ENCODE measurements at places on chromosomes 7 and 10.

GRCh38 chr10:47323636-47324296 lies 1.5 kb downstream of the GDF2 start:
- no peak for DNase-seq

- no peak for DNase-seq
These were observed 242.0 kb downstream of the BICC1 start for GRCh38 chr10:58754469-58755339.

DNA sequence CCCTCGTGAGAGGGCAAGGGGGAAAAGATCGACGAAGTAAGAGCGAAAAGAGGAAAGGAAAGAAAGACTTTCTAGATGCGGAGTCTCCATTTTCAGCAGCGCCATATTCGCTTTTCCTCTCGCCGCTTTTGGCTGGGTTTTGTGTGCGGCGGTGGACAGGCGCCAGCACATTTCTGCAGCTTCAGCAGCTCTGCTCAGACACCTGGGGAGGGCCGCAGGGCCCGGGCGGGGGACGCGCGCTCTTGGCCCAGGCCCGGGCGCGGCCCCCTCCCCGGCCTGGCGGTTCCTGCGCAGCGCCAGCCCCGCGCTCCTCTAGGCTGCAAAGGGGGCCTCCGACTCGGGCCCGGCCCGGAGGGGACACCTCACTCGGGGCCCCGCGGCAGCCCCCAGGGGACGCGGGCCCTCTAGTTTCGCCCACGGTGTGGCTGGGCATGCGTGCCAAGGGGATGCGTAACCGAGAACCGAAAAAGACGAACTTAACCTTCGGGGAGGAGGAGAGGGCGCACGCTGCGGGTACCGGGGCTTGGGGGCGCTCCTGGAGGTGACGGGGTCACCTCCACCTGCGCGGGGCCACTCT lies 34.5 kb upstream of the EBLN1 start:
- no peak for DNase-seq

DNA sequence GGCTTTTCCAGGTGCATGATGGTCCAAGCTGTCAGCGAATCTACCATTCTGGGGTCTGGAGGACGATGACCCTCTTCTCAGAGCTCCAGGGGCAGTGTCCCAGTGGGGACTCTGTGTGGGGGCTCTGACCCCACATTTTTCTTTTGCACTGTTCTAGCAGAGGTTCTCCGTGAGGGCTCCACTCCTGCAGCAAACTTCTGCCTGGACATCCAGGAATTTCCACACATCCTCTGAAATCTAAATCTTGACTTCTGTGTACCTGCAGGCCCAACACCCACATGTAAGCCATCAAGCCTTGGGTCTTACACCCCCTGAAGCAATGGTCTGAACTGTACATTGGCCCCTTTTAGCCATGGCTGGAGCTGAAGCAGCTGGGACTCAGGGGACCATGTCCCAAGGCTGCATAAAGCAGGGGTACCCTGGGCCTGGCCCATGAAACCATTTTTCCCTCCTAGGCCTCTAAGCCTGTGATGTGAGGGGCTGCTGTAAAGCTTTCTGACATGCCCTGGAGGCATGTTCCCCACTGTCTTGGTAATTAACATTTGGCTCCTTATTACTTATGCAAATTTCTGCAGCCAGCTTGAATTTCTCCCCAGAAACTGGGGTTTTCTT lies 86.9 kb downstream of the ZNF783 start:
- DNase-seq: no peak

- no peak for DNase-seq
These were observed 346.5 kb downstream of the GRID1 start for GRCh38 chr10:86020134-86020533.

GRCh38 chr10:306675-307185 lies 171.5 kb downstream of the ZMYND11 start:
- no peak for DNase-seq

- DNase-seq: no peak
These were observed 649.1 kb downstream of the INHBA start for GRCh38 chr7:41053820-41054219.

DNA sequence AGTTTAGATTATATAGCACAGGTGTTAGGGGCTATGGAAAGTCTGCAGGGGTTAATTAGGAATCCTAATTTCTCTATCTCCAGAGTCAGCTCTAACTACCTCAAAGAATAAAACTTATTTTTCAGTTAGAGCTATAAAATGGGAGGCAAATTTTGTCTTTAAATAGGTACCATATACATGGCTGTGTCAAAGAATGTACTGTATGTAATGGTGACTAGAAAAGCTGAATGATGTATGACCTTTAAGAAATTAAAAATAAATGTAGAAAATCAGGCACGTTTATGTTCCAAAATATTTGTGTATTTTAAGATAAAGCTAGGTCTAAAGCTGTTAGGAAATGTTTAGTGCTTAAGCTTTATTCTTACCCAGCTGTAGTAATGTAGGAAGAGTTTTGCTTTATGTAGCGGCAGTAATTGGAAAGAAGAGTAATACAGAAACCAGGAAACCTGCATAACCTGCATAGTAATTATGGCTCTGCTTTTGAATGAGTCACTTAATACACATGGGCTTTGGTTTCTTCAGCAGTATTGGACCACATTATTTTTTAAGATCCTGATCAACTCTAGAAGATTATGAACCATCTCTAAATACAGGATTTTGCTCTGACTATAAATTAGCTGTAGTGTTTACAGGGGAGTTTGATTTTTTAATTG lies 85.0 kb downstream of the KMT2E start:
- peak; percentile 22 for DNase-seq

DNA sequence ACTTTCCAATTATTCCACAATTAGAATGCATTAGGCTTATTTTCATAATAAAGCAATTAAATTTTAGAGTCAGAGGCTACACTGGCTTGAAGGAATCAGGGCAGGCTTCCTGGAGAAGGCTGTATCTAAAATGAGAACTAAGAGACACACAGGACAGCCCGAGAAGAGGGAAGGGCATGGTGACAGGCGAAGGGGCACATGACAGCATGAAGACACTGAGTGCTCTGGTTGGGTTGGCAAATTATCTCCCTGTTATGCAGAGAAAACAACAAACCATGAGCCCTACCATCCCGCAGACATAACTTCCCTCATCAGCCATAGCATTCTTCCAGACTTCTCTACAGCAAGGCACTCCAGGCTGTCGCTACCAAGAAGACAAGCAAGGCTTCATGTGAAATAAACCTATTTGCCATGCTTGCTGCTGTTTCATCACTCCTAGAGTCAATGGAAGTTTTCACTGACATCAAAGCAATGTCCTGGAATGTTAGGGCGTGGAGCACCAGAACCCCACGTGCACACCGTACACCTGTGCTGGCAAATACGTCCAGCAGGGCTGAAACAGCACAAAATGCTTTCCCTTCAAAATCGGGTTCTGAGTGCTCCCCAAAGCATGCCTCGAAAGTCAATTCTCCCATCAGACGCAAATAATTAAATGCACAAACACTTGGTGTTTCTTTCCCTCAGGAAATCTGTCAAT lies 21.3 kb downstream of the VOPP1 start:
- DNase-seq: no peak

DNA sequence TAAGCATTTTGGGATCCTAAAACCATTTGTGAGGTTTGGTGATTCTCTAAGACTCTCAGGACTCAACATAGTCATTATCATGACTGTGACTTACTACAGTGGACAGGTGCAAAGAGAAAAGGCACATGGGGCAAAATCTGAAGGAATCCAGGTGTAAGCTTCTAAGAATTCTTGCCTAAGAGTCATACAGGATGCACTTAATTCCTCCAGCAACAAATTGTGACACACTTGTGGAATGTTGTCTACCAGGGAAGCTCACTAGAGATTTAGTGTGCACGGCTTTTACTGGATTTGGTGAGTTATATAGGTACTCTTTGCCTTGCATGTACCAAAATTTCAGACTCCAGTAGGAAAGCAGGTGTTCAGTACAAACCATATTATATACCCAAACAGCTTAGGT lies 47.9 kb downstream of the WAC start:
- DNase-seq: no peak

DNA sequence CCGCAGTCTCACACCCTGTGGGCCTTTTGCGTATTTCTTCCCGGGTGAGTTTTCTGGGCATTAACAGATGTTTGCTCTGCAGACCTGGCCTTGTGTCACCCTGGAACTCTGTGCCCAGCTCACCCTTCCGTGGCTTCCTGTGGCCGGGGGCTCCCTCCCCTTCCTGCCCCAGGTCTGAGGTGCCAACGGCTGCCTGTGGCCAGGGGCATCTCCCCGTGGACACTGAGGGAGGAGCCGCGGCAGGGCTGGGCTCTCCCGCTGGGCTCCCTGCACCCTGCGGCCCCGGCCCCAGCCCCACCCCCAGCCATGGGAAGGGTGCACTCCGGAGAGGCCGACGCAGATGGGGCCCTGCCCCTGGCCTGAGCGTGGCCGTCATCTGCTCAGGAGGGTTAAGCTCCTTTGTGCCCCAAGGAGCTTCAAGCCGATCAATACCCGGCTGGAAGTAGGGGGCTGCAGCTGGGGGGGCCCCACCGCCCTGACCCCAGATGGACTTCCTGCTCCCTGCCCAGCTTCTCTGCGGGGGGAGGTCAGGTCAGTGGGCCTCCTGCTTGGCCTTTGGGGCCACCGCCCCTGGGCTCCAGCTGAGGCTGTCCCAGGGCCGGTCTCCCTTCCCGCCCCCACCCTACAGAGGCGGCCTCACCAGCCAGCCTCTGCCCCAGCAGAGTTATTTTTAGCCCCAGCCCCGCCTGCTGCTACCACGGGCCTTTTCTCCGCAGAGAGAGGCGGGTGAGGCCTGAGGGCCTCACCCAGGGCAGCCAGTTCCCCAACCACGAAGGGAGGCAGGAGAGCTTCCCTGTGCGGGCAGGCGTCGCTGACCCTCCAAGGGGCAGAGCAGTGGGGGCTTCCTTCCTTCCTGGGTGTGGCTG lies 24.2 kb downstream of the PWWP2B start:
- DNase-seq: no peak

GRCh38 chr7:137342828-137343261 lies 688 bp downstream of the PTN start:
- DNase-seq: no peak

- no peak for DNase-seq
These were observed 683 bp upstream of the ANKRD22 start for GRCh38 chr10:88852327-88852726.

DNA sequence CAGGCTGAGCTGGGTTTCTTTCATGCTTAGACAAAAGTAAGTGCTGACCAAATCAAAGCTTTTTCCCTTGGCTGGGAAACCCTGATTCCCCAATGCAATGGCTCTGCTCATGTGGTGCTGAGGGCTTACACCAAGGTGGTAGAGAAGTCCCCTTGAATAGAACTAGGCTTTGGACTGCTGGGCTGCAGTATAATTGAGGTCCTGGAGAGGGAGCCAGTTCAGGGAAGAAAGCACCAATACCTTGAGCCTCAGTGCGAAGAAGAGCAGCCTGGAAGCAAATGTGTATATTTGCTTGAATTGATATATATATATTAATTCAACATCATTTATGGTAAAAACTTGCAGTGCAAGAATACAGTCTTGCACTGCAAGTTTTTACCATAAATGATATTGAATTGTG lies 391.1 kb downstream of the RPS24 start:
- no peak for DNase-seq

DNA sequence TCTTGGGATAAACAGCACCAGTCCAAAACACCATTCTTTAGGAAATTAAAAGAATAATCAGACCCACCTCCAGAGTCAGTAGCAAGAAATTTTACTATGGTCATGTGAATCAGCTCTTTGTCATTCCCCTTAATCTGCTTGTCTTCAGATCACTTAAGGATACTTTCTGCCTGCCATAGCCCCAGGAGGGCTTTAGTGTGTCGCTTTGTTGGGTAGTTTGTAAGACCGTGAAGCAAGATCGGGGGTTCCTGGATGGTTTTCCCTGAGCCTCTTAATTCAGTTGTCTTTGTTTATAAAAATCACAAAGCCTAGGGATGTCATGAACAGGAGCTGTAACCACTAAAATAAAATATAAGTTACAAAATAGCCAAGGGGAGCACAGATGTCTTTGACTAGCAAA lies 223.6 kb downstream of the RELN start:
- DNase-seq: no peak

GRCh38 chr10:72557362-72557761 lies 68.5 kb downstream of the MICU1 start:
- DNase-seq: no peak

- no peak for DNase-seq
These were observed 122.7 kb upstream of the STEAP4 start for GRCh38 chr7:88429382-88429781.

DNA sequence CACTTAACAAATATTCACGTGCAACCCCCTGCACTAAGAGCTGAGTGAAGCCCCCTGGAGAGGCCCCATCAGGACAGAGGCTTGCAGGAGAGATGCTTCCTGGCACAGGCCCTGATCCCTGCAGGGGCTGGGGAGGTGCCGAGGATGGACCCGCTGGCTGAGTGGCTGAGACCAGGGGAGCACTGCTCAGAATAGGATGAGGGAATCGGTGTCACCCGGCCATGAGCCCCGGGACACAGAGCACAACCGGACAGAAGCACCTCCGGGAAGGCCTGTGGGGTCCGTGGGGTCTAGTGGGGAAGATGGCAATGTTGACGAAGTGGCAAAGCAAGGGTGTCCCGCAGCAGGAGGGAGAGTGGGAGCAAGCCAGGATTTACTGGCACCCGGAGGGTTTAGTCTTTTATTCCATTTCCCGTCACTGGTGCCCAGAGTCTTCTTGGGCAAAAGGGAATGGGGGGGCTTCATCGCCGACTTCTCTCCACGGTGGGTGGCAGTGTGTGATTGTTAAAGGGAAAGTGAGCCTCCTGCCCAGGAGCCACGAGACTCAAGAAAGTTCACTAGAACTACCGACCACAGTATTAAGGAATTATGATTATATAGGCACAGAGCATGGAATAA lies 140.7 kb downstream of the ADARB2 start:
- no peak for DNase-seq

- DNase-seq: no peak
These were observed 3.4 kb downstream of the TCF7L2 start for GRCh38 chr10:112953174-112954159.

DNA sequence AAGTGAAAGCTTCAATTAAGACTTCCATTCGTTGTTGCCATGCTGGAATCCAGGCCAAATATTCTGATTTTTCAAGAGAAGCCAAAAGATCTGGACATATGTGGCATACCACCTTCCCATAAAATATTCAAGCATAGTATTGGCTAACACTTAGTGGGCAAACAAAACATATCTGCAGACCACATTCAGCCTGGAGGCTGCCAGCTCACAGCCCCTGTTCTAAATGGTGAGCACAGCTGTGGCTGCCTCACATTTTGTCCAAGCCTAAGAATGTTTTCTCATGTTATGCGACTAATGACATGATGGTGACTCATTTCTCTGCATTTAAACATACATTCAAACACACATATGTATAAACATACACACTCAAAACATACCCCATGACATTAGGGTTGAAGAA lies 10.6 kb upstream of the CALU start:
- no peak for DNase-seq

DNA sequence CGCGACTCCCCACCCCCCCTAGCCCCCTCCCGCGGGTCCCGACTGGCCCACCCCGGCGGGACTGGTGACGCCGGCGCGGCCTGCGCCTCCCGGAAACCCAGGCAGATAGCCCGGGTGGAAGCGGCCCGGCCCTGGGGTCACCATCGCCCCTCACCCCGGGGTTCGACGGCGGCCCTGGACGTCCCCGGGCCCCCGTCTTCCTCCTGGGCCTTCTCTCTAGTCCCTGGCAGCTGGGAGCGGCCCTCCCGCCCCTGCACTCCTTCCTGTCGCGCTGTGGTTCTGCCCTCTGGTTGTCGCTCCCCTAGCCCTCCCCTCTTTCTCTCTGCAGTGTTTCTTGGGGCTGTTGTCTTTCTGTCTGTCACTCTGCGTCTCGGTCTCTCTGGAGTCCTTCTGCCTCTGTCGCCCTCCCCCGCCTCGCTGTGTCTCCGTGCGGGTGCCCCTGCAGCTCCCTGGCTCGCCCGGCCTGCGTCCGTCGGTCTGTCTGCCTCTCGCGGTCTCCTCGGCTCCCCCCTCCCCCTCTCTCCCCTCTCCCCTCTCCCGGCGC lies 90.5 kb upstream of the PAX2 start:
- DNase-seq: no peak

All from GM10248 (cell line).